ENCODE measurements at places on chromosomes 1 and 21.

DNA sequence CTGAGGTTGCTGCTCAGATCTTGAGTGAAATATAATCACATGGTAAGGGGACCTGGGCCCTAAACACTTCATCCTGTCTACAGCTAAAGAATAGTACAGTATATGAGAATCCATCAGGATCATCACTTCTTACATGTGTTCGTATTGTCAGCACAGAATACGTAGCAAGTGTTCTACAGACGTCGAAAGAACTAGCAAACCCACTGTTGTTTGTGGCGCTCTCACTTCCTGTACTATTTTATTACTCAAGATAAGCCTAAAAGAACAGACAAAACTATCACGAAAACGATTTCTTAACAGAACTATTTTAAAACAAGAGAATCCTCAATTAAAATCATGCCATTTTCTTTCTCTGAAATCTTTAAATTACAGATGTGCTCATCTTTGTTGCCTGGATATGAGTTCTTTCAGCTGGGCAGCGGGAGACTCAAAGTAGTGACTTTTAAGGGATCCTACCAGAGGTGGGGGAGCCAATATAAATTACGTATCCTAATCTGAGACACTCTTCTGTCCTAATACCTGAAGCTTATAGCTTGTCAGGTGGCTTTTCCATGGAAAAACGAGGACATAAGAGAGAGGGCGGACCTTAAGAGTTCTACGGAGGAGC lies 724 bp downstream of the ST7L start:
- no peaks in the 10 kb centered on the region for H3K36me3 ChIP-seq
- H3K27me3 ChIP-seq = no peaks in the 10 kb centered on the region
- H3K27ac ChIP-seq = peak overlapping the region; percentile 100
- peaks cover 17% of the 10 kb centered on the region for H3K4me1 ChIP-seq
- DNase-seq = peak; percentile 84
- peak overlapping the region; percentile 93 for H3K4me3 ChIP-seq

- H3K4me1 ChIP-seq = no peaks in the 10 kb centered on the region
- no peaks in the 10 kb centered on the region for H3K36me3 ChIP-seq
- DNase-seq = no peak
Observed at GRCh38 chr1:106222403-106222802, 834.1 kb upstream of the PRMT6 start.

DNA sequence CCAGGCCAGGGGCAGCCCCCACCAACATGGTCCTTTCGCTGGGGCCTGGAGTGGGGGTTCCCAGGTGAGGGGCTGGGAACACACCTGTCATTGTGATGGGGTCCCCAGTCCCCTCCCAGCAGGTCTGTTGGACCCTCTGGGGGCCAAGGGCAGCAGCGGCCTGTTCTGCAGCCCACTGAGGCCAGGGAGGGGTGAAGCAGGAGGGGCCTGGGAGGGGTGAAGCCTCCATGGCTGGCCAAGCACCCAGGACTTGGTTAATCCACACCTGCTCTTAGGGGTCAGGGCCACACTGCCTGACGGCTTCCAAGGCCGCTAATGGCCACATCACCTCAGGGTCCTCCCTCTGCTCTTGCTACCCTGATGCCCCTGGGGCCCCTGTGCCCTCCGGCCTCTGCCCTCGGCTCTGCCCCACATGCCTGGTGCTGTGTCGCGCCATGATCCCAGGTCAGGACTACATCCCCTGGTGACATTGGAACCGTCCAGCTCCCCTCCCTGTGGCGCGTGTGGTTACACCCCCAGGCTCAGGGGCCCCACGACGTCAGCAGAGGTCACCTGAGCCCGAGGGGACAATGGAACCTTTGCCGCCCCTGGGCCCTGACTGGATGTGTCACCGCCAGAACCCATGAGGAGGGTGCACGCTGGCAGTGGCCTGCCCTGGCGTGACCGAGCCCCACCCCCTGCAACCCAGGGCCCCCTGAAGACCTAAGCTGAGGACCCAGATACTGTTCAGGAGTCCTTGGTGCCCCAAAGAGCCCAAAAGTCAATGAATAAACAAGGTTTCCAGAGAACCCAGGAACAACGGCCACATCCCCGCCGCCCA lies 7.0 kb downstream of the TNFRSF18 start:
- H3K4me3 ChIP-seq = no peak overlapping the region
- H3K4me1 ChIP-seq = no peaks in the 10 kb centered on the region
- no peak for DNase-seq
- peak overlapping the region; percentile 2 for H3K27ac ChIP-seq

GRCh38 chr1:14756589-14757285 lies 158.3 kb downstream of the KAZN start:
- no peaks in the 10 kb centered on the region for H3K27me3 ChIP-seq
- H3K36me3 ChIP-seq = no peaks in the 10 kb centered on the region
- H3K27ac ChIP-seq = no peak overlapping the region
- no peak for DNase-seq

DNA sequence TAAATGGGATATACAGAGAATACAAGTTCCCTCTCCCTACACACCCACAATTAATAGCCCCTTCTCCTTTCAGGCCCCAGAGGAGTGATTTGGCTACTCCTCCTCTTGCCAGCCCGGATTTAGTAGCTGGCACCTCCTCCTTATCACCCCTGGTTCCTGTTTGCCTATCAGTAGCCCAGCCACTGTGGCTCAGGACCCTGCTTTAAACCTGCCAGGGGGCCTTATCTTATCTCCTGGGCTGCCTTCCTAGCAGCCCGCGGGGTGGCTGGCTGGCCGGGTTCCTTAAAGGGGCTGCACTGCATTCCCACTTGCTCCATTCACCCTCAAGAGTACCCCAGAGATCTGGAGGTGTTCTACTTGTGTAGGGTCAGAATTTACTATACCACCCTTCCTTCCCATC lies 70.4 kb downstream of the PLEKHA6 start:
- H3K36me3 ChIP-seq = no peaks in the 10 kb centered on the region
- H3K27me3 ChIP-seq = no peaks in the 10 kb centered on the region
- no peak for DNase-seq

DNA sequence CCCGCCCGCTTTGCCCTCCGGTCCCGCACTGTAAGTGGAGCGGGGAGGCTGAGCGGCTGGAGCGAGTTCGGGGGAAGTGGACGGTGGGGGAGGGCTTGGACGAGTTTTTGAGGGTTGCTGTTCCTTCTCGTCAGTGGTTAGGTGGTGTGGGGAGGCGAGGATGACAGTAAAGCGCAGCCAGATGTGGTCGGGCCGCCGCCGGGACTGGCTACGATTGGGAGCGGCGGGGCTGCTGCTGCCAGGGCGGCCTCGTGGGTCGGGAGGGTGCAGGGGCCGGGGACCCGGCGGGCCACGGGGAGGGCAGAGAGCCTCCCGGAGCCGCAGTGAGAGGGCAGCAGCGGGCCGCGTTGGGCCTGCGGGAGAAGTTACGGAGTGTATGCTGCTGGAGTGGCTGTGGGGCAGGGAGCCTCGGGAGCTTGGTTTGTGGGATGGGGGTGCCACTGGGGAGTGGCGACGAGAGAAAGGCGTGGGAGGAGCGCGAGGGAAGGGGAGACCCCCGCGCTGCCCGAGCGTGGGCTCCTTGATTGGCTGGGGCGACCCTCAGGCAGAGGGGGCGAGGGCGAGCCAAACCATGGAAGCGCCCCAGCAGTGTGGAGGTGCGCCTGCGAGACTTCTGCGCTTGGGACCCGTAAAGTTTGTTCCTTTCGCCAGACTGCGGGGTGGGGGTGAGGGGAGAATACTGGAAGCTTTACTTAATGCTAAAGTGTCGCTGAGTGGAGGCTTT lies 2.1 kb downstream of the ADGRL2 start:
- no peaks in the 10 kb centered on the region for H3K27me3 ChIP-seq
- H3K4me3 ChIP-seq = no peak overlapping the region
- no peak overlapping the region for H3K27ac ChIP-seq
- no peak for DNase-seq
- H3K4me1 ChIP-seq = no peaks in the 10 kb centered on the region
- no peaks in the 10 kb centered on the region for H3K36me3 ChIP-seq

DNA sequence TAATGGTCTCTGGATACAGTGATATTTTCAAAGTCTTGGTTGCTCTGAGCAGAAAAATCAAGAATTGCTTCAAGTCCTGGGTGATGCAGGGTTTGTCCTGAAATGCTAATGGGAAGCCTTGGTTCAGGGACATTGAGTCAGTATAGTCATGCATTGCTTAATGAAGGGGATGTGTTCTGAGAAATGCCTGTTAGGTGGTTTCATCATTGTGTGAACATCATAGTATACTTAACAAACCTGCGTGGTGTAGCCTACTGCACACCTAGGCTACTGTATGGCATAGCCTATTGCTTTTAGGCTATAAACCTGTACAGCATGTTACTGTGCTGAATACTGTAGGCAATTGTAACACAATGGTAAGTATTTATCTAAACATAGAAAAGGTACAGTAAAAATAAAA lies 36.4 kb downstream of the TBCE start:
- no peaks in the 10 kb centered on the region for H3K27me3 ChIP-seq
- no peaks in the 10 kb centered on the region for H3K36me3 ChIP-seq
- H3K4me3 ChIP-seq = no peak overlapping the region
- H3K4me1 ChIP-seq = no peaks in the 10 kb centered on the region
- H3K27ac ChIP-seq = no peak overlapping the region

GRCh38 chr1:246629030-246629429 lies 62.8 kb downstream of the CNST start:
- no peak for DNase-seq
- H3K4me1 ChIP-seq = no peaks in the 10 kb centered on the region
- H3K36me3 ChIP-seq = peaks cover 48% of the 10 kb centered on the region

GRCh38 chr1:66334318-66334717 lies 199.6 kb upstream of the SGIP1 start:
- DNase-seq = no peak
- no peaks in the 10 kb centered on the region for H3K36me3 ChIP-seq
- H3K4me1 ChIP-seq = peaks cover 43% of the 10 kb centered on the region
- peak overlapping the region; percentile 92 for H3K27ac ChIP-seq
- H3K27me3 ChIP-seq = no peaks in the 10 kb centered on the region

GRCh38 chr1:41655632-41656031 lies 171.1 kb upstream of the EDN2 start:
- H3K27ac ChIP-seq = no peak overlapping the region
- no peaks in the 10 kb centered on the region for H3K27me3 ChIP-seq
- H3K4me1 ChIP-seq = peaks cover 11% of the 10 kb centered on the region

- H3K27ac ChIP-seq = no peak overlapping the region
- H3K36me3 ChIP-seq = no peaks in the 10 kb centered on the region
- no peak overlapping the region for H3K4me3 ChIP-seq
Observed at GRCh38 chr1:231705806-231706760, 79.5 kb downstream of the DISC1 start.

- DNase-seq = no peak
- H3K4me1 ChIP-seq = no peaks in the 10 kb centered on the region
- no peaks in the 10 kb centered on the region for H3K27me3 ChIP-seq
Observed at GRCh38 chr1:195005338-195005737, 1602.9 kb downstream of the KCNT2 start.

- no peaks in the 10 kb centered on the region for H3K27me3 ChIP-seq
- H3K4me3 ChIP-seq = no peak overlapping the region
- no peak overlapping the region for H3K27ac ChIP-seq
Observed at GRCh38 chr1:225699336-225699735, 46.4 kb upstream of the ENAH start.

- DNase-seq = no peak
- no peaks in the 10 kb centered on the region for H3K27me3 ChIP-seq
- no peaks in the 10 kb centered on the region for H3K4me1 ChIP-seq
Observed at GRCh38 chr1:203522237-203522636, 28.3 kb downstream of the OPTC start.

GRCh38 chr1:172322219-172323061 lies 98.0 kb upstream of the C1orf105 start:
- DNase-seq = no peak
- no peaks in the 10 kb centered on the region for H3K4me1 ChIP-seq
- H3K27ac ChIP-seq = no peak overlapping the region
- H3K36me3 ChIP-seq = no peaks in the 10 kb centered on the region
- no peaks in the 10 kb centered on the region for H3K27me3 ChIP-seq

DNA sequence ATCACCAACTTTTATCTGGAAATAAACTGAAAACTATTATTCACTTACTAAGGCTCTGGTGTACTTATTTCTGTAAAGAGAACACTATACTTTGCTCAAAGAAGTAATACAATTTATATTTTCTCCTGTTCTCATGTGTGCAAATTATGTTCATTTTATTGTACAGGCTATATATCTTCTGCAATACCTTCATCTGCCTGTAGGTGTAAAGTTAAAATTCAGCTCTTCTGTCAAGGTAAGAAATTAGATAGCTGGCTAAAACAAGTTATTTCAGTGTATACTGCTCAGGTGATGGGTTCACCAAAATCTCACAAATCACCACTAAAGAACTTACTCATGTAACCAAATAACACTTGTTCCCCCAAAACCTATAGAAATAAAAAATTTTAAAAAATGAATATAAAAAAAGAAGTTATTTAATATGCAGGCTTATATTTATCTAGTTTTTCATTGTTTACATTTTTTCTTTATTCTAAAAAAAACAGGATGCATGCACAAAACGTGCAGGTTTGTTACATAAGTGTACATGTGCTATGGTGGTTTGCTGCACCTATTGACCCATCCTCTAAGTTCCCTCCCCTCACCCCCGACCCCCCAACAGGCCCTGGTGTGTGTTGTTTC lies 81.5 kb downstream of the PTGER3 start:
- no peaks in the 10 kb centered on the region for H3K36me3 ChIP-seq
- DNase-seq = no peak
- H3K27me3 ChIP-seq = no peaks in the 10 kb centered on the region
- no peak overlapping the region for H3K4me3 ChIP-seq
- H3K4me1 ChIP-seq = no peaks in the 10 kb centered on the region

DNA sequence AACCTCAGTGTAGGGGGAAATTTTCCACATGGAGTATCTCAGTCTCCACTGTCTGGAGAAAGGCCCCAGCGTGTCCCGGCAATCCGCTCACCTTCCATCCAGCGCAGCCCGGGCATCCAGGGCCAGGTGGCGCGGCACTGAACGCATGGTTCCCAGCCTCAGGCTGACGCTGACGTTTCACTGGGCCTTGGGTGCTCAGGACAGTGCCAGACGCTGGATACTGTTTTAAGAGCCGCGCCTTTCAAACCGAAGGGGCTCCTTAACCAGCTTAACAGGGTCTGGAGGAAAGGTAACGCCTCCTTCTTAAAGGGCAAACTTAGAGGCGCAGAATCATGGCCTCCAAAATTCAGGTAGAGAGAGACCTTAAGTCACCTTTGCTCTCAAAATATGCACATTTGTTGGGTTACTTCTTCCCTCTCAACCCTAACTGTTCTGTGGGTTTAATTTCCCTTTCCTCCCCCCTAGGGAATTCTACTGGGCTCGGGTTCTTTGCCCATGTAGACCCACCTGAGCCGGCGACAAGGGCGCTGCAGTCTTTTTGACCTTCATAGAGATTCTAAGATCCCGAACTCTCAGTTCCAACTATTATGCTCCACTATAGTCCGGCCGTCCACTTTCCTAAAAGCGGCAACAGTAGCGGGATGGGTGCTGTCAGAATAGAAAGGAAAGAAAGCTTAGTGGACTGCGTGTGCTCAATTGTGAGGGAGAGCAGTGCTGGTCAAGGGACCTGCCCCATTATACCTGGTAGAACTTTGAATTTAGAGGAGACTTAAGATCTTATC lies 3.5 kb upstream of the LHX9 start:
- no peak overlapping the region for H3K27ac ChIP-seq
- peaks cover 80% of the 10 kb centered on the region for H3K27me3 ChIP-seq
- H3K36me3 ChIP-seq = no peaks in the 10 kb centered on the region
- DNase-seq = no peak
- H3K4me3 ChIP-seq = no peak overlapping the region

Data from naive thymus-derived CD4-positive, alpha-beta T cell (primary cell).